ENCODE measurements at places on chromosomes 11 and 22.

GRCh38 chr22:22816766-22817410 is 70.7 kb upstream of the IGLL5 start:
- no peak for DNase-seq

GRCh38 chr11:64006398-64006797 is 20.2 kb downstream of the OTUB1 start:
- no peak for DNase-seq

GRCh38 chr11:63622323-63622722 is 8.1 kb upstream of the PLAAT3 start:
- DNase-seq = no peak

- no peak for DNase-seq
Observed at GRCh38 chr11:70733327-70734325, 335.3 kb downstream of the CTTN start.

DNA sequence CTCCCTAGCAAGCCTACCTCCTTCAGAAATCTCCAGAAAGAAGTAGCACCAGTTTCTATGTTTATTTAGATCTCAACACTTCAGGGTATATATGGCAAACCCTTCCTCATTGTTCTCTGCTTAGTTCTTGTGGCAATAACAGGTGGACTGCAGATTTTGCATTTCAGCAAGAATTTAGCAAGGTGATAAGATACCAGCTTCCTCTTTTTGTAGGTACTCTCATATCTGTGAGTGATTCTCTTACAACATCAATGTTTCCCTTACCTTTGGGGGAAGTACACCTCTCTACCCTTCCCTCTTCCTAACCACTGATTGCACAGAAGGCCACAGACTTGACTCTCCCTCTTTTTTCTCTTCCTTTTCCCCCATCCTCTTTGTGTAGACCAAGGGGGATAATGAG is 230.9 kb upstream of the SESN3 start:
- no peak for DNase-seq

DNA sequence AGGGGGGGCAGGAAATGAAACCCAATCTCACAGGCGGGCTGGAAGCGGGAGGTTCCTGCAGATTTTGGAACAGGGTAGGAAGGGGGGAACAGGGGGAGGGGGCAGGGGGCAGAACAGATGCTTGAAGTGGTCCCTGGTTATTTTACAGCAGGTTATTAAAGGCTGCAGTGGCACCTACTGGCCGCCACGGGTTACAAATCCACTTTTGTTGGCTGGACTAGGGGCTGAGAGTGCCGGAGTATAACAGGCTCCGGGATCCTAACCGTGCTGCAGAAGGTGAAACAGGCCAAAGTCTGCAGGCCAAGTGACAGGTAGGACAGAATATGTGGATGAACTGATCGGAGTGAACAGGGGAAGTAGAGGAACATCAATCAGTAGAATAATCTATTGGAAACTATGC is 2.5 kb downstream of the ROBO3 start:
- no peak for DNase-seq

DNA sequence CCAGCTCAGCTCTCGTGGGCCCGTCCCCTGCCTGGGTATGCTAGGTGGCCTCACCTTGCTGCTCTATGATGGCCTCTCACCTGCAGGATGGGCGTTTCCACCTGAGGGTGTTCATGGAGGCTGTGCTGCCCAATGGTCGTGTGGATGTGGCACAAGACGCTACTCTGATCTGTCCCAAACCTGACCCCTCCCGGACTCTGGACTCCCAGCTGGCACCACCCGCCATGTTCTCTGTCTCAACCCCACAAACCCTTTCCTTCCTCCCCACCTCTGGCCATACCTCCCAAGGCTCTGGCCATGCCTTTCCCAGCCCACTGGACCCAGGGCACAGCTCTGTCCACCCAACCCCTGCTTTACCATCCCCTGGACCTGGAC is 2.1 kb downstream of the ZP1 start:
- DNase-seq = no peak

DNA sequence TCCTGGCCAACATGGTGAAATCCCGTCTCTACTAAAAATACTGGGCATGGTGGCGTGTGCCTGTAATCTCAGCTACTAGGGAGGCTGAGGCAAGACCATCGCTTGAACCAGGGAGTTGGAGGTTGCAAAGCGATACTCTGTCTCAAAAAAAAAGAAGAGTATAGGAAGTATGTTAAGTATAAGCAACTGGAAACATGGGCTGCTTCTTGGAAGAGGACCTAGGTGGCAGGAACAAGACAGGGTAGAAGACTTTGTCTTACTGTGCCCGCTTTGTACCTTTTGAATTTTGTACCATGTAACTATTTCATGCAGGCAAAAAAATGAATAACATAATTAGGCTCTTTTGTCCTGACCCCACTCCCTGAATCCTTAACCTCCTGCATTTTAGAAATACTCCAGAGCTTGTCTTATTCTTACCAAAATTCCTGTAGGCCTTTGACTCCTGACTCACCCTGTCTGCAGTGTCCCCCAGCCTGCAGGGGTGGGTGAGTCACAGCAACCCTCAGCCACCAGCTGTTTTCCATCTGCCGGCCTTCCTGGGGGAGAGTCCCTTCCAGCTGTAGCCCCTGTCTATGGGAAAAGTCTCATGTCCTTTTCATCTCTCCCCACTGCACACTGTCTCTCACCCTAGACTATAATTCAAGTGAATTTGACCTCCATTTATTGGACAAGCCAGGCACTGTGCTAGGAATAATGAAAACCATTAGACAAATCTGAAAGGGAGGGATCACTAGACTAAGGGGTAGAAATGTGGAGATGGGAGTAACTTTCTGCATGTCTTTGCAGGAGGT is 41.8 kb downstream of the TXN2 start:
- no peak for DNase-seq

Measured in mesothelial cell of epicardium (in vitro differentiated cells).